GM12878 (cell line): ENCODE measurements at places on chromosomes 7 and 10.

- DNase-seq = no peak
These were observed 193.0 kb downstream of the FAM107B start for GRCh38 chr10:14581553-14582321.

DNA sequence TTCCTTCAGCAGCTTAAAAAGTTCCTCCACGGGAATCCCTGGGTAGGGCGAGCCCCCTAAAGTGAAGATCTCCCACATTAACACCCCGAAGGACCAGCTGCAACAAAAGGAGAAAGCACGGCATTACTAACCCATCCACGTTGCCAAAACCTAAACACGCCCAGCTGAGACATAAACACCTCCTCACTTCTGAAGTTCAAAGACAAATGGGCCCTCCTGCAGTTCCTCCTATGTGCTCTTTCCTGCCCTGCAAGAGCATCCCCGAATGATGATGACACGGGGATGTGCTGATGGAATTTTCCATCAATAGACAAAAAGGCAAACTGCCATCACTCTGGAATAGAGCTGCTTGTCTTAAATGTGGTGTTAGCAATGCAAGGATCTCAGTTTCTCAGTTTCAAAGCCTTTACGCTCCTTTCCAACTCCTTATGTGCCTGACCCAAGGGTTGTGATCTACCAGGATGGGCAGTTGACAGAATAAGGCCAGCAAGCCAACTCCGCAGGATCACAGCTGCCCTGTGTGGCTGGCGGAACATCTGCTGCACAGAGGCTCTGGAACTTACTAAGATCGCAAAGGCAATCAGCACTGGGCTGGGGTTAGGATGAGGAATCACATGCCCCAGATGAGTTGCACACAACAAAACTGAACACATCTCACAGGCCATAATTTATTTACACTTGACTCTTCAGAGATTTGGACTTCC lies 112.7 kb downstream of the FGFR2 start:
- DNase-seq = no peak

- peak; percentile 61 for DNase-seq
These were observed 81.0 kb downstream of the SAMD9 start for GRCh38 chr7:93036807-93037206.

- DNase-seq = no peak
These were observed 2.5 kb downstream of the PRR15 start for GRCh38 chr7:29565982-29566746.

GRCh38 chr10:76036111-76036940 lies 604.9 kb downstream of the LRMDA start:
- no peak for DNase-seq

DNA sequence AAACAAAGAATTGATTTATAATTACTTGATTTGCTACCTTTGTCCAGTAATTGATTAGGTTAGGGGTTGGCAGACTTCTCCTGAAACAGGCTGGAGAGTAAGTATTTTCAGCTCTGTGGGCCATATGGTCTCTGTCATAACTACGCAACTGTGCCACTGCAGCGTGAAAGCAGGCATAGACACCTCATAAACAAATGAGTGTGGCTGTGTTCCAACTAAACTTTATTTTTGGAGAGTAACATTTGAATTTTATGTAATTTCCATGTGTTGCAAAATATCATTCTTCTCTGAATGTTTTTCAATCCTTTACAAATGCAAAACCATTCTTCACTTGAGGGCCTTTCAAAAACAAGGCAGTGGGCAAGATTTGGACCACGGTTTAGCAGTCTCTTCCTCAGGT lies 76.9 kb downstream of the GALNT17 start:
- no peak for DNase-seq

DNA sequence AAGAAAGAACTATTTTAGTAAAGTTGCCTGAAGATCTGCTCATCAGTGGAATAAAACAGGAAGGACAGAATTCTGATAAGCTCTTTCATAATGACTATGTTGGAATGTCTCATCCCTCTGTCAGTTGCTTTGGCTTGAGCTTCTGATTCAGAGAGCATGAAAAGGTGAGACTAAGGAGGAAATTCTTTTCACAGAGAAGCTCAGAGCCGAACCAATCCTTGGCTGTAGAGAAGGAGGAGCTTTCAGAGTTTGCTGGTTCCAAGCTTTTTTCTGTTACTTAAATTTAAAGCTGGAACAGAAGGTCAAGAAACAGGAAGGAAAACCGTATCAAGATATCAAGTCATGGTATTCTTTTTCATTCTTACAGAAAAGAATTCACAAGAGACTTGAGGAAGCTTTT lies 24.0 kb downstream of the GSTO2 start:
- no peak for DNase-seq

GRCh38 chr10:78806681-78807221 lies 262.0 kb upstream of the ZMIZ1 start:
- no peak for DNase-seq

DNA sequence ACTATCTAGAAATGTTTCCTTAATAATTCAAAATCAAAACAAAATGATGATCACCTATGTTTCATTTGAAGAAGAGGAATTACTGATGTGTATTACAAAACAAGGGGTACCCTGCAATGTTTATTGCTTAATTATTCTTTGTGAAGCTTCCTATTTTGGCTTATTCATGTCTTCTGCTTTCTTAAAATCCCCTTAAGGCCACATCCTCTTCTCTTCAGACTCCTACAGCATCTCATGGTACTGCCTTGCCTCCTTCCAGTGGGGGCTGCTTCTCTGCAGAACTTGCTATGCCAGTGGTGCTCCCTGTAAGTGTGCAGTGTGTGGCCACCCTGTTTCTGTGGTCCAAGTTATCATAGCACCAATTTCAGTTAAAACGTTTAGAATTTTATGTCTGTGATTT lies 35.0 kb downstream of the CCDC146 start:
- DNase-seq = peak; percentile 54

DNA sequence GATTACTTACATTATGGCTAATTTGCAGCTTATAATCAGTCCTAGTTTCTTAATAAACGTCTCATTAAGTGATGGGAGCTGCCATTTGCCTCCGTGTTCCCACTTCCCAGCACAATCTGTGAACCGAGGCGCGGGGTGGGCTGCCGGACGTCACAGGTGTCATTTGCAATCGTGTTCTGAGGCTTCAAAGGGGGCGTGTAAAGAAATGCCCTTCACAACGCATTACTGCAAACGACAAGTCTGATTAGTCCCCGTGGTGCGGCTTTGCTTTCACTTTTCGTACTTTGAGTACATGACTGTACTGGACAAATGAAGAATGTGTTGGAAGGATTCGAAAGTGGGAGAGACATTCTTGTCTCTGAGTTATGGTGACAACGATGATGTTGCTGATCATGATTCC lies 614.2 kb upstream of the ADARB2 start:
- no peak for DNase-seq

DNA sequence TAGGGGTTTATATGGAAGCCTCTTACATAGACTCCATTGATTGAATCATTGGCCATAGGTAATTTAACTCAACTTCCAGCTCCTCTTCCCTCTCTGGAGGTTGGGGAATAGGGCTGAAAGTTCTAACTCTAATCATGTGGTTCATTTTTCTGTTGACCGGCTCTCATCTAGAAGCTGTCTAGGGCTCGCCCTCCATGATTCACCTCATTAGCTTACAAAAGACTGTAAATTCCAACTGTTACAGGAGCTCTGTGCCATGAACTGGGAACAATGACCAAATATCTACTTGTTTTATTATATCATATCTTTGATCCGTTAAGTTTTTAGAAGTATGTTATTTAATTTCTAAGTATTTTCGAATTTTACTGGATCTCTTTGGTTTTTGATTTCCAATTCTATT lies 263.0 kb downstream of the TCF7L2 start:
- no peak for DNase-seq

GRCh38 chr10:86684331-86685097 lies 16.2 kb downstream of the LDB3 start:
- DNase-seq = no peak

DNA sequence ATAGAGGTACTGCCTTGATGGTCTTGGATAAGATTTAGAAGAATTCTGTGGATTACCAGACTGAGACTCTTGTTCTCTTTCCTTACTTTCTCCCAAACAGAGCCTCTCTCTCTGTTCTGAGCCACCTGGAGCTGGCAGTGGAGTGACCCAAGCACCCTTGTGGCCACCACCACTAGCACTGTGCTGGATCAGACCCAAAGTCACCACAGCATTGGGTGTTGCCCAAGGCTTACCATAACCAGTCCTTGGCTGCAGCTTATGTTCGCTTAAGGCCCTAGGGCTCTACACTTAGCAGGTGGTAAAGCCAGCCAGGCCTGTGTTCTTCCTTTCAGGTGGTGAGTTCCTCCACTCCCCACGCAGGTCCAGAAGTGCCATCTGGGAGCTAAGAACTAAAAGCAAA lies 79.8 kb downstream of the SEM1 start:
- no peak for DNase-seq

DNA sequence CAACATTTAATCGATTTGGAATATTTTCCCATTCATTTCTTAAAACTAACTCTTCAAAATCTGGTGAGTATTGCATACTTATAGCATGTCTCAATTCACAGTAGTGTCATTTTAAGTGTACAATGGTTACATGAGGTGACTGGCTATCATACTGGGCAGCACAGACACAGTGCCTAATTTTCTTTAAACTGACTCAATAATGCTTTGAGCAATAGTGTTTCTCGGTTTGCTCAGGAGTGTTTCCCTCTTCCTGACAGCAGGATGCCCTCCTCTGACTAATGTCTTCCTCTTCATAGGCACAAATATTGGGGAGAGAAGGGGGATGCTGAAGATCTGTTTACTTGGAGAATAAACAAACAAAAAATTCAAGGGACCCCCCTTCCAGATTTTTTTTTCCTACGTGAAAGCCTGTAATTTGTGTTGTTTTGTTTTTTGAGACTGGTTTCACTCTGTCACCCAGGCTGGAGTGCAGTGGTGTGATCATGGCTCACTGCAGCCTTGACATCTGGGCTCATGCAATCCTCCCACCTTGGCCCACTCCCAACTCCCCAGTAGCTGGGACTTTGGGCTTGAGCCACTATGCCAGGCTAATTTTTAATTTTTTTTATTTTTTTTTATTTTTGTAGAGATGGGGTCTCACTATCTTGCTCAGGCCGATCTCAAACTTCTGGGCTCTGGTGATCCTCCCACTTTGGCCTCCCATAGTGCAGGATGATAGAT lies 2.2 kb downstream of the MRC1 start:
- no peak for DNase-seq

- DNase-seq = no peak
These were observed 6.0 kb downstream of the CLDN15 start for GRCh38 chr7:101231644-101232043.

- DNase-seq = no peak
These were observed 40.4 kb upstream of the COBL start for GRCh38 chr7:51356849-51357516.

GRCh38 chr7:151115121-151115835 lies 29.0 kb downstream of the AGAP3 start:
- no peak for DNase-seq

GRCh38 chr10:110548002-110548401 lies 19.5 kb upstream of the SMC3 start:
- no peak for DNase-seq

DNA sequence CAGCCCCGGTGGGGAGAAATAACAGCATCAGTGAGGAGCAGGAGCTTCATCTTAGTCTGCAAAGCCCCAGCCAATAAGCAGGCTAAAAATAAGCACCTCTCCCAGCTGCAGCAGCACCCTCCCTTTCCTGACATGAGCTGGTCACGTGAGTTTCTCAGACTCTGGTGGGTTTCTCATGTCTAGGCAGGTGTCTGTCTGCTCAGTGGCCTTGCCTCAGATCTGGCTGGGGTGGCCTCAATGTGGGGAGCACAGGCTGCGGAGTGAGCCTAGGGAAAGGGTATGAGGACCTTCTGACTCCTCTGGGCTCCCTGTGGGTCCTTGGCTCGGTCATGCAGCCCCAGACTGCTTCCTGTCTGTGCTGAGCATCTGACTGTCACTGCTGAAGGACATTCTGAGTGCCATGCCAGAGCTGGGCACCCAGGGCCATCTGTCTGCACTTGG lies 81.6 kb upstream of the LRRC4 start:
- no peak for DNase-seq

DNA sequence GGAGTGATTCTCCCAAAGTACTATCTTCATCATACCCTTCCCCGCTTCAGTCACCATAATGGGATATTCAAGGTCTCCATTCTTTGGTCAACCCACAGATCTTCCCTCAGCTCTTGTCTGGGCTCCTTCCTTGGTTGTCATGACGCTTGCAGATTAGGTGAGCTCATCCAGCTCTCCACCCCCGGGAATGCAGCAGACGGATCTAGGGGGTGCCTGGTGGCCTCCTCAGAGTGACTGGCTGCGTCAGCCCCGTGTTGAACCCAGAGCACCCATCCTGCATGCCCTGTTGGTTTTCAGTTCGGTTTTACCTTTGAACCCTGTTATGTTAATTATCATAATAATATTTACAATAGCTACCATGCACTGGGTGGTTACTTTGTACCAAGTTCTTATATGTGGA lies 6.4 kb downstream of the NEURL1 start:
- DNase-seq = no peak

- DNase-seq = no peak
These were observed 95.8 kb downstream of the CACNA2D1 start for GRCh38 chr7:82347808-82348207.

- DNase-seq = no peak
These were observed 208.8 kb downstream of the STK31 start for GRCh38 chr7:23918856-23919255.

- no peak for DNase-seq
These were observed 42.0 kb downstream of the FAM13C start for GRCh38 chr10:59320355-59320754.

- no peak for DNase-seq
These were observed 32.5 kb upstream of the OTUD1 start for GRCh38 chr10:23406409-23406808.

- DNase-seq = no peak
These were observed 33.5 kb upstream of the RHOBTB1 start for GRCh38 chr10:60977161-60978122.

DNA sequence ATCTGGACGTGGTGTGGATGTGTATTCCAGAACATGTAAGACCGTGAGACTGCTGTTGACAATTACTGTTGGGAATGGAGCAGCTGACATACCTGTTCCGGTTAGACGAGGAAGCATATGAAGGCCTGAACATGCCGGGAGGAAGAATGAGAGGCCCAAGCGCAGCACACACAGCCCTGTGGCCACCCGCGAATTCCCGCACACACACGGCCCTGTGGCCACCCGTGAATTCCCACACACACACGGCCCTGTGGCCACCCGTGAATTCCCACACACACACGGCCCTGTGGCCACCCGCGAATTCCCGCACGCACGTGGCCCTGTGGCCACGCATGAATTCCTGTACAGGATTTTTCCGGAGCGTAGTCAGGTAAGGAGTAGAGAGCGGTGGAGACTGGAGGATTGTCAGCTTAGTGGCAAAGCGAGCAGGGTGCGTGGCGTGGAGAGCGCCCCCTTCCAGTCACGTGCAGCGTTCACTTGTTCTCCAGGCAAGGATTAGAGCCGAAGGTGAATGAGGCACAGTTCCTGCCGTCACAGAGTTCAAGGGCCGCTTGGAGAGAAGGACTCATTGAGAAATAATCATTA lies 9.5 kb upstream of the SUN1 start:
- DNase-seq = no peak

- DNase-seq = no peak
These were observed 236.6 kb downstream of the EBF3 start for GRCh38 chr10:129727495-129727894.

- DNase-seq = no peak
These were observed 20.3 kb downstream of the CACUL1 start for GRCh38 chr10:118734475-118734874.

GRCh38 chr7:130899638-130900401 lies 165.8 kb upstream of the KLF14 start:
- no peak for DNase-seq
